ENCODE measurements at places on chromosomes 2 and 18.

- DNase-seq = no peak
Measured at GRCh38 chr2:158172719-158173118, 71.0 kb downstream of the UPP2 start.

DNA sequence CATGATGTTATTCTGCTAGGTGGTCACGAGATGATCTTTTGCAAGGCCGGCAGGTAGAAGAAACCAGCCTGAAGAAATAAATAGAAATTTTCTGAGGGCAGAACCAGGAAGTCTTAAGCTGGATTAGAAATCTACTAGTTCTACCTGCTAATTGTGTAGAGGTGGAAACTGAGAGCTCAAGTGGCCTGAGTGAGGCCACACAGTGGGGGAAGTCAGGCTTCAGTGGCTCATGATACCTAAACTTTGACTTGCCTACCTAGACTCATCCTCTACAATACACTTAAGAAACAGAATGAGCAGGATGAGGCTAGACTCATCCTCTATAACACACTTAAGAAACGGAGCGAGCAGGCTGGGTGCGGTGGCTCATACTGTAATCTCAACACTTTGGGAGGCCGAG, 134.9 kb upstream of the NDUFV2 start:
- DNase-seq = no peak

DNA sequence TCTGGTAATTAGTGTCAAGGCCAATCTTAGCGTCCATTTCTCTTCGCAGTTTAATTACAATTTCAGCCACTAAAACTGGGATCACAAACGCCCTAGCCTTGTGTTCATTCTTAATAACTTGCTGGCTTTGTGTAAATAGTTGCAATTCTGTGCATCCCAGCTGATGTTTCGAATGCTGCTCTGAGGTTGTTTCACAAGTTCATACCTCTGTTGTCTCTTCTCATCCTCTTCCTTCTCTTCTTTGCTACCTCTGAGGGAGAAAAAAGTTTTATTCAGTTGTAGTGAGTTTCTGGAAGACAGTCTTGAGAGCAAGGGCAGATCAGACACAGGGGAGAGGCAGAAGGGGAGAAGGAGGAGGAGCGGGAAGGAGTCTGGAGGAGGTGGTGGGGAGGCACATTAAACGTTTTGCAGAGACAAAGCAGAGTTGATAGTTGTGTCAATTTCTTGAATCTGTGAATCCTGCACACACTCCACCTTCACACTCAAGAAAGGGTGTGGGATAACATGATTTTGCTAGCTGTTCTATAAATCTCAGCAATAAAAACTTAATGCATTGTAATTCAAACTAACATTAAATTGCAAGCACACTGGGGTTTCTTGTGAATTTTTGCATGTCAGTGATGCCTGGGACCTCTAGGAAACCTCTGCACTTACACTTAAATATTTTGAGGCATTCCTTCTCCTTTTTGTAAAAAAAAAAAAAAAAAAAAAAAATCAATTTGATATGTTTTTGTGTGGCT, 6.8 kb downstream of the MEIS1 start:
- no peak for DNase-seq

DNA sequence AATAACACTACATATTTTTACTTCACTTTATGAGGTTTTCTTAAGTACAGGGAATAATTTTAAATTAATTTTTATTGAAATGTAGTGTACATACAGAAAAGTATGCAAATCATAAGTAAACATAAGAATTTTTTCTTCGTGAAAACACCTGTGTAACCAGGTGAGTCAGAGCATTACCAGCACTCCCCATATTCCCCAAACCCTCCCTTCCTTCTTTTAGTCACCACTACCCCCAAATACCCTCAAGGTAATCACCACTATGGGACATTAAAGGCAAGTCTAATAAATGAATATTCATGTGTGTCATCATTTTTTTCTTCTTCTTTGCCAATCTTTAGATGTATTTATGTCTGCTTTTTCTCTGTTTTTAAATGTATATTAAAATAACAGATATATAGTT, 139.9 kb upstream of the LTBP1 start:
- DNase-seq = no peak

DNA sequence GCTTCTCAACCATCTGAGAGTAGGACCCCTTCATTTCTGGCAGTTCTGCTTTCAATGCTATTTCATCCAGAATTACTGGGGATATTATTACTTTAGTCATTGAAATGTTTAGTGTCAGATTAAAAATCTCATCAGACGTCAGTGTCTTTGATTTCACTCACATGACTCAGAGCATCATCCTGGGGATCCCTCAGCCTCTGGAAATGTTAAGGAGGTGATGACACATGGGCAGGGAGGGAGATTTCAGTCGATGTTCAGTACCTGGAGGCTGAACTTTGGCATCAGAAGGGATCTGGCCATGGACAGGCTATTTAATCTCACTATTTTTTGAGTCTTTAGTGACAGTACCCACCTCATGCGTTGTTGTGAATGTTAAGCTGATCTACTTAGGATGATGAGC, 39.1 kb downstream of the OSBPL6 start:
- no peak for DNase-seq

DNA sequence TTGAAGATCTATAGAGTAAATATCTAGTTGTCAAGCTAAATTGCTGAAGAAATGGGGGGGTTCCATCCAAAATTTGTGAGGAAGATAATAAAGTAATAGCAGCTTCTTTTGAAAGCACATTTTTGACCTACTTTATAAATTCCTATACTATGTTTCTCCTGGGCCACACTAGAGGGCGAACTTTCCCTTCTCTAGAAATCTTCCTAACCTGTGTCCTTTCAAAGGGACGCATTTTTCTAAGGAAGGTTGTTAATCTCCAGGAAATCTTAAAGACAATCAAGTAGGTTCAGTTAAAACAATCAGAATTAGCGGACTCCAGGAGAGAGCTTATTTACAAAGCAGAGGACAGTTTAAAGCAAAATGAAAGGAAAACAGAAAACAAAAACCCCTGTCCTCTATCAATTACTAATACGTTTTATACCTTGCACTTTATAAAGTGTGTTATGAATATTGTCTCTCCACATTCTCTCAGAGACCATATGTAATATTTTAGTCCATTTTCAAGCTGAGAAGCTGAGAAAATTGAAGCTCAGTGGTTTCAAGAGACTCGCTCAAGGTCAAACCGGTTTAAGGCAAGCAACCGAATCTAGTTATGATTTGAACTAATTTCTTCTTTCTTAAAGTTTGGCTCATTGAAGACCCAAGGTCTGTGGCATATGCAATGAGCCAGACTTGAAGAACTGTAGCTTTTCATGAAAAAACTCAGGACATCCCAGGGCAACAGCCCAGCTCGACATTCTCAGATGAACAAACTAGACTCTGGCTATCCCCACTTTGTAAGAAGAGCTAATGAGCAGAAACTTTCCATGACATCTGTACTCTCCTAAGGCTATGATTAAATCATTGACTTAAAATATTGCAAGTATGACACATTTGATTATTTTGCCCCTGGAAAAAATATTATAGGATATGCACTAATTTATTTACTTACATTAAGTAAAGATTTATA, 273.6 kb downstream of the PAX3 start:
- DNase-seq = no peak

DNA sequence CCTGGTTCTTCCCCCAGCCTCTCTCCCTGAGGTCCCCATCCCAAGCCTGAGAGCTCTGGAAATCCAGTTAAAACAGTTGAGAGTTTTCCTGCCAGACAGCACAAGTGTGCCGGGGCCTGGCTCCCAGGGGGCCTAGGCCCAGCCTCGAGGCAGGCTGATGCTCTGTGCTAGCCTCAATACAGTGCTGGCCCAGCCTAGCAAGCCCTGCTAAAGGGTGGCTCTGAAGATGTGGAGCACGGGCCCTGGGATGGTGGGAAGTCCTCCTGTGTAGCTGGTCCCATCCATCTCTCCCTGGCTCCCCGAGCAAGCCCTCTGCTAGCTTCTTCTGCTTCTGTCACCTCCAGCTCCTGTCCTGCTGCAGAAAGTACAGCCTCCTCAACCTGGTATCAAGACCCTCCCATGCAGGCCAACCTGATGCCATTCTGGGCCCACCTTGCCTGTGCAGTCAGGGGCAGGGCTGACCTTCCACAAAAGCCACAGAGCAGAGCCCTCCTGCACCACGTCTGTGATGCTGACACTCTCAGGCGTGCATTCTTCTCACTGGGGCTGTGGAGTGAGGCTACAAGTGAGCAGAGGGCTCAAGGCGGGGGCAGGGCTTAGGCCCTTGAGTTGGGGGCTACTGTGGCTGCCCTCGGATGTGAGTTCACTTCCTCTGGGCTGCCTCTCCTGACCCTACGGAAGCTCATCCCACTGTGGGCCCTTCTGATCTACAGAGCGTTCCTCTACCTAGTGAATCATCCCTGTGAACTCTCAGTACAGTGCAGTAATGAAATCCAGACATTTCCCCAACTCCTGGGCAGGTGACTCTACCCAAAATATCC, 60.1 kb upstream of the LAPTM4A start:
- DNase-seq = no peak

GRCh38 chr2:62205554-62205953, 9.6 kb downstream of the B3GNT2 start:
- DNase-seq = no peak

DNA sequence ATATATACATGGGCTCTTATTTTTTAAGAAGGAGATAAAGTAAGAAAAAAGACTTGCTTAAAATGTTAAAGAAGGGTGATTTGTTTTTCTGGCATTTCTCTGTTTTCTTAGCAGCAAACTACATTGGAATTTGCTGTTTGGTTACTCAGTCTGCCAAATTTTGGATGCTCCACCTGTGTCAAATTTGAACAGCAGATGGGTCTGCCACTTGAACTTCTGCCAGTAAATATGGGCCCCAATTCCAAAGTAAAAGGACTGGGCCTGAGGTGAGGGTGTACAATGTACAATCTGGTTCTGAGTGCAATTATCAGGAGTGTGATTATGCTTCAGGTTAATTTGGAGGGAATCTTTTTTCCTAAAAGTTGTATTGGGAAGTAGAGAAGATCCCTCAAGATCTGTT, 794.5 kb downstream of the DSC3 start:
- DNase-seq = no peak

GRCh38 chr18:56919190-56919589, 227.7 kb upstream of the BOD1L2 start:
- DNase-seq = no peak

DNA sequence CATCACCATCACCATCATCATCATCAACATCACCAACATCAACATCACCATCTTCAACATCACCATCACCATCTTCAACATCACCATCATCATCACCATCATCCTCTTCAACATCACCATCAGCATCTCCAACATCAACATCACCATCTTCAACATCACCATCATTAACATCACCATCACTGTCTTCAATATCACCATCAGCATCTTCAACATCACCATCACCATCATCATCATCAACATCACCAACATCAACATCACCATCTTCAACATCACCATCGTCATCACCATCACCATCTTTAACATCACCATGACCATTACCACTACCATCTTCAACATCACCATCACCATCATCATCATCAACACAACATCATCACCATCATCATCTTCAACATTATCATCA, 267.2 kb downstream of the SP3 start:
- DNase-seq = no peak

Measured in stimulated activated CD8-positive, alpha-beta memory T cell treated with anti-CD3 and anti-CD28 coated beads, Interleukin-15, amount 100 ng/mL, for 24 hours (primary cell).